HS-27A (cell line): ENCODE measurements at places on chromosomes 1 and 21.

- DNase-seq = no peak
Measured at GRCh38 chr1:170993151-170993550, 57.8 kb downstream of the MROH9 start.

DNA sequence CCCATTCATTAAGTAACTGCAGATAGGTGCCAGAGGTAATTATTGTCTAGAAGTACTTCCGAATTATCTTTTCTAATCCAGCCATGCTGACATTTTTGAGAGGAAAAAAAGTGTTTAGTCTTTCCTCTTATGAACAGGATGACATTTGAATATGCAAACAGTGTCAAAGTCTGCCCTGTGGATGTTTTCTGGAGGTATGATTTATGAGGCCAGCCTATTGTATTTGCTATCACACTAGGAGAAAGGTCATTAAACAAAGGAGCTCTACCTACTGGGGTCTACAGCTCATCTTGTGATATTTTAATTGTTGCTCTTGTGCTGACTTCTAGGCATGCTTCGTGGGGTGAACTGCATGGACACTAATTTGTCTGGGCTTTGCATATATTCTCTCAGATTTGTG lies 559.7 kb upstream of the CAMK1G start:
- no peak for DNase-seq

- DNase-seq = no peak
Measured at GRCh38 chr1:215005078-215005477, 77.5 kb upstream of the KCNK2 start.

GRCh38 chr1:206856674-206857464 lies 8.6 kb upstream of the IL20 start:
- no peak for DNase-seq

DNA sequence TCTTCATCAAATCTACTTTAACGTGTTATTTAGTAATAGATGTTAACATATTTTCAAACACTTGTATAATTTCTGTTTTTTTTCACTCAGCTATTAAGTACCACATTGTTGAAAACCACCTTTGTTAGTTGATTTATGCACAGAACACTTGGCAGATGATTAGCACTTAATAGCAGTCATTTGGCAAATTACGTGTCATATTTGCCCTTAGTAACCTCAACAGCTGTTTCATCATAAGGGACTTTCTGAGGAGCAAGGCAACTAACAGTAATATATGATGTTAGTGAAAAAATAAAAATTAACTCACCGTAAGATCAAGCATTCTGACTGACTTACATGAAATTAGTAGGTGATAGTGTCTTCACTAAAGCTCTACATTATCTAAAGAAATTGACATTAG lies 186.4 kb downstream of the HMCN1 start:
- no peak for DNase-seq

- DNase-seq = no peak
Measured at GRCh38 chr1:150365941-150366340, 2.0 kb downstream of the RPRD2 start.

DNA sequence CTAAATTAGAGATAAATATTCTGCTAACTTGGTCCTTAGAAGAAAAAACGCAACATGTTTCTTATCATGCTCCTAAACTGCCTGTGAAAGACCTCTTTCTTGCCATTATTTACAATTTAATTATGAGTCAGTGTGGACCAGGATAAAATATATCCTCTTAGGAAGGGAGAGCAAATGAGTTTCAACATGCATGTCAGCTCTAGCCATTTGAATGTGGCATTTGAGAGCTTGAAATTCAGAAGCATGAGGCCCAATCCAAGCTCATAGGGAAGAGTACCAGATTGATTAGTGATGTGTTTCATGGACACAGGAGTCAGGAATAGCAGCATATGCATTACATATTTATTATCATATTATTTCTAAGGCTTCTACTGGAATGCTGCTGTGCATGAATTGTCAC lies 39.3 kb downstream of the TBX15 start:
- no peak for DNase-seq

DNA sequence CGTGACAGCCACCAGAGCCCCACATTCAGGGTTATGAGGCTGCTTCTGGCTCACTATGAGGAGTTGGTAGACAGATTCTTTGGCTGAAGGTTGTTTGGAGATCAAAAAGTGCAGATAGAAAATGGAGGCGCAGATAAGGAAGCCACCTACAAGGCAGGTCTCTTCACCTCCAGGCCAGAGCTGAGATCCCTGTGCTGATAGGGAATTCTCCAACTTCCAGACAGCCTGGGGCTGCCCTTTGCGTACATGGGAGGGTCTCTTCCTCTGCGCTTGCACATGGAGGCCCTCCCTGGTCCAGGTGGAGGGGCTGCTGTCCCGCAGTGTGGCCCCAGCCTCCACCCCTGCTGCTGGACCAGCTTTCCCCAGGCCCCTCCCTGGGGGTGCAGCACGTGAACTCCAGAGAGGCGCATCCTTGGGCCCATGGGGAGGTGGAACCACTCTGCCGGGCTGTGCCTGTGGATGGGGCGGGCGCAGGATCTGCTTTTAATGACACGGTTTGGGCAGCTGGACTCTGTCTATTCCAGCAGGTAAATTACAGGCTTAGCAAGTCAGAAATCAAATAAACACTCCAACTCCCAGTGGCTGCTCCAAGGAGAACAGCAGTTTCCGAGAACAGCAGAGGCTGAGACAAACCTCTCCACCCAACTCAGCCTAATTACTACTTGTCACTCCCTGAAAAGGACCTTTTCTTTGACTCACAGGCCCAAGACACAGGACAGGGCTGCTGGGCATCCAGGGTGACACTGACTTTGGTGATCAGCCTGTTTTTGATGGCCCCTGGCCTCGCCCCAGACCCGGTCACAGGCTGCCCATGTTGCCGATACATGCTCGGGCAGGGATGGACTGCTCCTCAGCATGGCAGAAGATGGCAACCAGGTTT lies 12.4 kb downstream of the OXCT2 start:
- no peak for DNase-seq
